Activated naive CD8-positive, alpha-beta T cell treated with anti-CD3 and anti-CD28 coated beads for 36 hours (primary cell): ENCODE measurements at places on chromosomes 4 and X.

DNA sequence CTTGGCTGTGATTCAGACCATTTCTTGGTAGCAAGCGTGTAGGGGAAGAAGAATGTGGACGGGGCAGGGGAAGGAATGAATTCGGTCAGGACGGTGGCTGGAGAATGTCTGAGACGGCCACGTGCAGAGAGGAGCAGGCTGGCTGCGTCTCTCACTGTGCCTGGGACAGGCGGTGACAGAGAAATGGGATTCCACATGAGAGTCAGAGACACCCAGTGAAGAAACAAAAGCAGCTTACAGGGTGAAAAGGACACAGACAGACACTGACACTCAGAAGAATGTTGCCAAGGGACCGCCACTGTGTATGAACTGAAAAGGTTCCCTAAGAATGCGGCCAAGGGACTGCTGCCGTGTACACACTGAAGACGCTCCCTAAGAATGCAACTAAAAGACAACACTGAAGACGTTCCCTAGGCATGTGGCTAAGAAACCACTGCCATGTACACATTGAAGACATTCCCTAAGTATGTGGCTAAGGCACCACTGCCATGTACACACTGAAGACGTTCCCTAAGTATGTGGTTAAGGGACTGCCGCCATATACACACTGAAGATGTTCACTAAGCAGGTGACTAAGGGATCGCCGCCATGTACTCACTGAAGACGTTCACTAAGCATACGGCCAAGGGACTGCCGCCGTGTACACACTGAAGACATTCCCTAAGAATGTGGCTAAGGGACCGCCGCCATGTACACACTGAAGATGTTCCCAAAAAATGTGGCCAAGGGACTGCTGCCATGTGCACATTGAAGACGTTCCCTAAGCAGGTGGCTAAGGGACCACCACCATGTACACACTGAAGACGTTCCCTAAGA, 49.1 kb downstream of the DHRSX start:
- no peaks in the 10 kb centered on the region for H3K27me3 ChIP-seq
- H3K36me3 ChIP-seq: peaks cover 26% of the 10 kb centered on the region
- no peak overlapping the region for H3K27ac ChIP-seq
- H3K4me1 ChIP-seq: peaks cover 10% of the 10 kb centered on the region

- H3K27ac ChIP-seq: no peak overlapping the region
- no peak overlapping the region for H3K4me3 ChIP-seq
- no peaks in the 10 kb centered on the region for H3K27me3 ChIP-seq
- no peak for DNase-seq
- H3K4me1 ChIP-seq: no peaks in the 10 kb centered on the region
Measured at GRCh38 chr4:21415728-21416127, 532.8 kb downstream of the KCNIP4 start.

DNA sequence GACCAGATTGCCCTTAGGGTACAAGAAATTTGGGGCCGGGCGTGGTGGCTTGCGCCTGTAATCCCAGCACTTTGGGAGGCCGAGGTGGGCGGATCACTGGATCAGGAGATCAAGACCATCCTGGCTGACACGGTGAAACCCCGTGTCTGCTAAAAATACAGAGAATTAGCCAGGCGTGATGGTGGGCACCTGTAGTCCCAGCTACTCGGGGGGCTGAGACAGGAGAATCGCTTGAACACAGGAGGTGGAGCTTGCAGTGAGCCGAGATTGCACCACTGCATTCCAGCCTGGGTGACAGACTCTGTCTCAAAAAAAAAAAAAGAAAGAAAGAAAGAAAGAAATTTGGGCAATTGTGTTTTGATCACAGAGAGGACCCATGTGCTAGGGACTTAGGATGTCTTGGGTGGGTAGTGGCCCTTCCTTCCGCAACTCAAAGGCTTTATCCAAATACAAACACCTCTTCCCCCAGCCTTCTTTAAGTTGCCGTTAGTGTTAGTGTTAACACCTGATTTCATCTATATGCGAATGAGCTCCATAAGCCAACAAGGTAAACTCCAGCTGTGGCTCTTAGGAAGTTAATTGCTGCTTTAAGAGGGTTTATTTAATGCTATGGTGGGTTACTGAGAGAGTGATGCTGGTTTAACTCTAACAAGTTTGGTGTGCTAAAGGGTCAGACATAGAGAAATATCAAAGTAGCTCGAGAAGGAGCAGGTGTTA, 8.6 kb upstream of the CCDC110 start:
- no peak overlapping the region for H3K27ac ChIP-seq
- peaks cover 54% of the 10 kb centered on the region for H3K27me3 ChIP-seq
- no peak overlapping the region for H3K4me3 ChIP-seq
- H3K36me3 ChIP-seq: no peaks in the 10 kb centered on the region

DNA sequence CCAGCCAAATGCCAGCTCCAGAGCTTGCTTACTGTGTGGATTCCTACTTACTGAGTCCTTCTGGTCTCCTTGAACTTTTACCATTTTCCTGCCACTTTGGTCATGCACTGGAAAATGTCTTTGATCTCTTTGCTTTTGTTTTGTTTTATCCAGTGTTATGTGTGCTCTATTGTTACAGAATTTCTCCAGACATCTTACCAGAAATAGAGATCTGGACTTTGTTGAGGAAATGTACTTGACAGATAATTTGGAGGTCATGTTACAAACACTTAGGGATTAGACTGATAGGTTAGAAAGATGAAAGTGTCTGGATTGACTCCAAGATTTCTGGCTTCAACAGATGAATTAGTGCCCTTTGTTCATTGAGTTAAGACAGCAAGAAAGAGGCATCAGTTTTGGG, 5.7 kb upstream of the ZNF330 start:
- no peak for DNase-seq
- H3K27ac ChIP-seq: no peak overlapping the region
- H3K4me1 ChIP-seq: peaks cover 3% of the 10 kb centered on the region

- no peak overlapping the region for H3K4me3 ChIP-seq
- peaks cover 4% of the 10 kb centered on the region for H3K27me3 ChIP-seq
- no peak overlapping the region for H3K27ac ChIP-seq
- H3K36me3 ChIP-seq: no peaks in the 10 kb centered on the region
Measured at GRCh38 chrX:110734894-110735541, 60.6 kb downstream of the CHRDL1 start.

DNA sequence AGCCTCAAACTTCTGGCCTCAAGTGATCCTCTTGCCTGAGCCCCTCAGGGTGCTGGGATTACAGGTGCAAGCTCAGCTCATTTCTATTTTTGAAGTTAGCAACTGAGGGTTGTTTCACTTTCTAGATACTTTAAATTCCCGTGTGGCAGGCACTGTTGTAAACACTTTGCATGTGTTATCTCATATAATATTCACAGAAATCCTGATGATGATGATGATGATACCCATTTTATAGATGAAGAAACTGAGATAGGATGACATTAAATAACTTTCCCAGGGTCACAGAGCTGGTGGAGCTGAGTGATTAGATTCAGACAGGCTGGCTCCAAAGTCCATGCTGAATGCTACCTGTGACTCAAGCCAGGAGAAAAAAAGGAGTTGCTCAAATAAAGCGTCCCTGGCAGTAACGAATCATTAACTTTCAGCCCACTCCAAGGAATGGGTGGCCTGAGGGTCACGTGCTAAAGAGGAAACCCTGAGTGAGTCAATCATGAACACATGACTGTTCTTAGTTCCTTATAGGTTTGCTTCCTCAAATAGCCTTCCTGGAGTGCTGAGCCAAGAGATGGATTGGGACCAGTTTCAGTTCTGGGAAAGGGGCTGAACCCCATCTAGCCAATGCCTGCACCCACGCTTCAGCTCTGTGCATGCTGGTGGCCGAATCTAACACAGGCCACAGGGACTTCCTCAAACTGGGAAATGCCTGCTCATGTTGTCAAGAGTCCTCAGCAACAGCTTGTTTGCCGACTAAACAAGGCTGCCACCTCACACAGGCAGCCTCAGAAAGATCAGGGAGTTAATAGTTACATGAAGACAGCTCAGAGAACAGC, 52.8 kb downstream of the RBM47 start:
- H3K4me3 ChIP-seq: no peak overlapping the region
- peaks cover 20% of the 10 kb centered on the region for H3K4me1 ChIP-seq
- DNase-seq: peak; percentile 4
- peaks cover 3% of the 10 kb centered on the region for H3K27me3 ChIP-seq

GRCh38 chrX:110509755-110510532, 151.3 kb downstream of the RTL9 start:
- peaks cover 2% of the 10 kb centered on the region for H3K36me3 ChIP-seq
- H3K27me3 ChIP-seq: peaks cover 3% of the 10 kb centered on the region
- no peak overlapping the region for H3K27ac ChIP-seq
- no peaks in the 10 kb centered on the region for H3K4me1 ChIP-seq
